ENCODE measurements at places on chromosomes 12 and 14. TPM values are rescaled to one million over a fixed set of nuclear protein-coding genes. Genes with fewer than 3 reads are reported as not detected.
A peak's percentile ranks its signal among the peaks of the same experiment; 100 is the strongest.

The KRT83 gene
- total RNA-seq: not detected

The NKX2-1 gene
- total RNA-seq: not detected

DNA sequence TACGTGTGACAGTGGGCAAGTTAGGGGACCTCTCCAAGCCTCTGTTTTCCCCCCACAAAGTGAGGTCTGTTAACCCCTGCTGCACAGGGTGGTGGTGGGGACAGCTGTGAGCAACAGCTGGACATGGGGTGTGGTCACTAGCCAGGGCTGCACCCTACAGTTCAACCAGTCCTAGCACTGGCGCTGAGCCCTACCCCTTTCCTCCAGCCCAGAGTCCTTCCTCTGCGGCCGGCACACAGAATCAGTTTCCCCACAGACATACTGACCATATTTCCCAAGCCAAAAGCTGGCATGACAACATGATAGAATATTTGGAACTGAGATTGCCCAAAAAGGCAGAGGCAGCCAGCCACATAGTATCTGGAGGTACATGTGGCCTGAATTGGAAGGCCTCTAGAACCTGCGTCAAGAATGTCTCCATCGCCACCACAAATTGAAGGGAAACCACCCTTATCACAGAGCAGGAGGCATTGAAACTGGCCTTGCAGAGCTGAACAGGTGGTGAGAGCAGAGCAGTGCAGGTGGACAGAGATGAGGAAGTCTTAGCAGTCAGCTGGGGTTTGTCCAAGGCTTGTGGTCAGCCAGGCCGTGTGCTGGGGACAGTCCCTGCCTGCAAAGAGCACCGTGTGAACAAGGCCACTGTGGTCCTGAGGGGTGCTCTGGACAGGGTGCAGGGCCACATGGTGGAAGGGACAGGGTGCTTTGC lies 21.2 kb downstream of the DEGS2 start:
- DNase-seq: no peak

GRCh38 chr12:49748800-49749199 lies 7.4 kb downstream of the TMBIM6 start:
- no peak for DNase-seq

The NYNRIN gene
- total RNA-seq: 0.11 TPM

The TAS2R7 gene
- total RNA-seq: not detected

The AICDA gene
- total RNA-seq: not detected

DNA sequence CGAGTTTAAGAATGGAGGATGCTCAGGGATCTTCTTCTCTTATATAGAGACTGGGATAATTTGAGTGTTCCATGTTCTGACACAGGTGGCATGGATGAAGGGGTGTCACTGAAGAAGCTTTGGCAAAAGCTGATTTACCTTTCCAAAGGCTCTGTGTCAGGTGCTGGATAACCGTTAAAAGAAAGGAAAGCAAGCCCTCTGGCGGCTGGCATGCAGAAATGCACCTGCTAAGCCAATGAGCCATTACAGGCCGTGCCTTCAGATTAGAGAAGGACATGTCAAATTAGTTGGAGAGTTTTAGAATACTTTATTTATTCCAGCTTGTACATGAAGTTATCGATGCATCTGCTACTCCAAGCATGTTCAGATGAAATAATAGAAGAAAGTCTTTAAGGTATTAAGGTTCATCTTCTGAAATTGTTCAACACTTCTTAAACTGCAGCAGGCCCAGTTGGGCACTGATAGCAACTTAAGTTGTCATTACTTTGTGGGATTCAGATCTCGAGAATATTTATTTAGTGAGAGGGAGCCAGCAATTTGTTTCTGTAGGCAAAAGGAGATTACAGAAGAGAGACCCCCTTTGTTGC lies 678.2 kb downstream of the NRXN3 start:
- DNase-seq: no peak

- DNase-seq: no peak
Measured at GRCh38 chr12:105951732-105952131, 187.0 kb downstream of the NUAK1 start.

- no peak for DNase-seq
Measured at GRCh38 chr12:90791445-90791844, 163.5 kb downstream of the CCER1 start.

DNA sequence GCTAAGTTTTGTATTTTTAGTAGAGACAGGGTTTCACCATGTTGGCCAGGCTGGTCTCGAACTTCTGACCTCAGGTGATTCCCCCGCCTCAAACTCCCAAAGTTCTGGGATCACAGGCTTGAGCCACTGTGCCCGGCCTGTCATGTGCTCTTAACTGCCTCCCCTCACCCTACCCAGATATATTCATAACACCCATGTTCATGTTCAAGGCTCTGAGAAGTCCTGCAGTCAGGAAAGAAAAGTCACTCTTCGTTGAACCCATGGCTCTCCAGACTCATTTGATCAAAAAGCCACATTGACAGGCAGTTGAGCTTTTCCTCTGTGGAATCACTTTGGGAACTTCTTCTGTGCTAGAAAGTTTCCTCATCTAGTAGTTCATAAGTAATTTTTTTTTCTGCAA lies 545.5 kb upstream of the TBX3 start:
- no peak for DNase-seq

The ESRRB gene
- 0.33 TPM for total RNA-seq

The TAS2R13 gene
- total RNA-seq: 1.2 TPM

DNA sequence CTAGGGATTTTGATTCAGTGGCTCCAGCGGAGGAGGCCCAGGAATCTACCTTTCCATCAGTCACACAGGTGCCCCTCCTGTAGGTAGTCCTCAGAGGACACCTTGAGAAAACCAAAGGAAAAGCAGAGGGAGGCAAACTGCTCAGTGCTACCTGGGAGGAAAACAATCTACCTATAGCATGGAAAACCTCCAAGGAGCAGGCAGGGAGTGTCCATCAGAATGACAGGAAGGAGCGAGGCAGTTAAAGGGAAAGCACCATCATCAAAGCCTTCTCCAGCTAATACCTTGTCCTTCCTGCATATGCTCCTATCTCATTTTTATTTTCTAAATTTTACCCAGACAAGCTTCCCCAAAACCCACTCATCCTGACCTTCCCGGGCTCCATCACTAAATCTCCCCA lies 25.4 kb downstream of the DPF3 start:
- no peak for DNase-seq

The SYT10 gene
- not detected for total RNA-seq

The CCDC177 gene
- total RNA-seq: not detected

- no peak for DNase-seq
Measured at GRCh38 chr12:93247313-93247991, 130.3 kb upstream of the NUDT4 start.

- no peak for DNase-seq
Measured at GRCh38 chr12:107584563-107584962, 101.0 kb upstream of the PWP1 start.

DNA sequence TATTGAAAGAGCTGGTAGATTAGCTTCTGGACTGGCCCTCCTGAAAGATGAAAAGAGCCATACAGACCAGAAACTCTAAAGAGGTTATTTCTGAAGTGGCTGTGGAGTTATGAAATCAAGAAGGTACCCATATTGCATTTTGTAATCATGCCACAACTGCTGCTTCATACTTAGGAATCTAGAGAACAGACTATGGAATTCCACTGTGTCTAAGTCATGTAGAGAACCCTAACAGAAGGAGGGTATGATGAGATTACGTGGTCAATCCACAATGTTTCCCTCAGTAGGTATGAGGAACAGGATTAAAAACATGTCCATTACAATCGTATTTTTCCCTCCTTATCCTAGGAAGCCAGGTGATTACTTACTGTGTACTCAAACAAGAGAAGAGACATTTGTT lies 708.8 kb downstream of the RERGL start:
- DNase-seq: no peak

DNA sequence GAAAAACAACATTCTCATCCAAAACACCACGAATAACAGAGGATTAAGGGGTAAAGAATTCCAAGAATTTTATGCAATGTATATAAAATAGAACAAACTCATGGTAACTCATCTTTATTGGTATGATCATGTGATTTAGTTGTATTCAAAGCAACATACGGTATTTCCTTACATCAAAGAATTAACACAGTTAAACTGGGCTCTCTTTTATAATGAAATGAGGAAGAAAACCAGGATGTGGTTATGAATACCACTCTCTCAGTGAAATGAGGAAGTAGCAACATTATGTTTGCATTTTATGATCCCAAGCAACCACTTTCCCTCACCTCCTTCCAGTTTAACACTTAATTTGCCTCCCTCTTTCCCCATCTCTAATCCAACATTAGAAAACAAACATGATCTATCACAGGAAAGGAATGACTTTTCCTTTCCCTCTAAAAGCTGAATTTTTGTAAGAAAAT lies 22.9 kb downstream of the SPTLC2 start:
- no peak for DNase-seq

The KLRC1 gene
- total RNA-seq: 52.9 TPM

DNA sequence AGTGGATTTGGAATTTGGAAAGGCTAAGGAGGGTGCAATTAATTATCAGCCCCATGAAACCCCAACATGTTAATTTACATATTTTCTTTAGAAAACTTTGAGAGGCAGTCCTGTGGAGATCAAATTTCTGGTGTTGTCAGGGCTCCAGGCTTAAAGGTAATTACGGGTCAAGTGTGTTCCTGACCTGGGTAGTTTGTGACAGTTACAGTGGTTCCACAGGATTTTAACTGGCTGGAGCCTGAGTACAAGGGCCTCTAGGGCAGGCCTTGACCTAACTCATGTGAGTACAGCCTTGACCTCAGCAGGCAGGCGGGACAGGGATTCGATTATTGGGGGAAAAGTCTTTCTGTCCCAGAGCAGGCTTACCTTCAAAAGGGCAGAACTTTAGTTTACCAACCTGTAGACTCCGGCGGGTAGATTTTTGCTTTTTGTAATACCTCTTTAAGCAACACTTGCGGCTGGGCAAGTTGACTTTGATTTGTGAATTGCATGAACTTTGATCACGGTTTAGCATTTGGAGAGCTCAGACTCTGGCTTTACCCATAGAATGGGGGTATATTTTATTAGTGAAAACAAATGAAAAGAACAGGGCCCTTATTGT lies 8.4 kb upstream of the PPTC7 start:
- DNase-seq: no peak

DNA sequence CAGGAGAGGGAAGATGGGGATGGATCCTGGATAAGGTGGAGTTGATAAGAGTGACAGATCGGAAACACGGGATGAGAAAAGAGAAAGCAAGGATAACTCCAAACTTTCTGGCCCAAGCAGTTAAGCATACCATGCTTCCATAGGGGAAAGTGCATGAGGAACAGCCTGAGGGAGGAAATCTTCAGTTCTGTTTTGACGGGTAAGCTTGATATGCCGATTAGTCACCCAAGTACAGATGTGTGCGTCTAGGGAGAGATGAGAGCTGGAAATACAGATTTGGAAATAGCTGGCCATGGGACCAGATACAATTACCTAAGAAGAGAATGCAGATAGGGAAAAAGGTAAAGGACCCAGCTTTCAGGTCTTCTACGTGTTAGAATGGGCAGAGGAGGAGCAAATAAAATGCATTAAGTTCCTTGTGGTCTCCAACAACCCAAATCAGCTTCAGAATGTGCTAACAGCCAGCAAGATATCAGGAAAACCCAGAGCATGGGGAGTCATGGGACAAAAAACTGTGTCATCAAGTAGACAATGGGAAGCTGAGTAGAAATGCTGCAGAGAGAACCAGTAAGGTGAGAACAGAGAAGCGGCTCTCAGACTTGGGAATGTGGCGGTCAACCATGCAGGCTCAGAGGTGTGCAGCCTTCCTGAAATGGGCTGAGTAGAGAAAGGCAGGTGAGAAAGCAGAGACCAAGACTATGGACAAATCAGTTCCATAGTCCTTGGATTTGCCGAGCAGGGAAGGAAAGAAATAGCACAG lies 56.3 kb downstream of the PPP1R36 start:
- DNase-seq: no peak

The CMKLR1 gene
- total RNA-seq: 1.1 TPM

The TMEM63C gene
- 0.84 TPM for total RNA-seq

The IL22 gene
- 3.4 TPM for total RNA-seq

The ATXN3 gene
- 27.2 TPM for total RNA-seq

GRCh38 chr12:27486961-27487360 lies 37.0 kb upstream of the PPFIBP1 start:
- no peak for DNase-seq

The LMNTD1 gene
- not detected for total RNA-seq

DNA sequence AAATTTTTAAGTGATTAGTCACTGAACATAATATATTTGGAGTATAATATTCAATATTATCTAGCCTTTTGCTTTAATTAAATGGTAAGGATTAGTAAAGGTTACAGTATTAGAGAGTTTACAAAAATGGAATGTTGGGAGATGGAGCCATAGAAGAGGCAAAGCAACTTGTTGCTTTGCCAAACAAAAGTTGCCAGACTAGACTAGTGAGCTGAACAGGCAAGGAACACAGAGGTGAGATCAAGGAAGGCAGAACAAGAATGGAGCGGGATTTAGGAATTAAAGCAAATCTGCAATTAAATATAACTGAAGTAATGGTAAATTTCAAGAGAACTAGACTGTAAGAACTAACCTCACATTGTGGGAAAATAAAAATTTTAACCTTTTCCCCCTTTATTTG lies 5.1 kb downstream of the ARF6 start:
- no peak for DNase-seq

GRCh38 chr12:117084405-117085317 lies 14.6 kb downstream of the TESC start:
- peak; percentile 52 for DNase-seq

The GTF2A1 gene
- 17.2 TPM for total RNA-seq

GRCh38 chr12:53624458-53624857 lies 1.7 kb downstream of the ATF7 start:
- no peak for DNase-seq

- DNase-seq: no peak
Measured at GRCh38 chr14:44403193-44403592, 103.9 kb downstream of the FSCB start.

DNA sequence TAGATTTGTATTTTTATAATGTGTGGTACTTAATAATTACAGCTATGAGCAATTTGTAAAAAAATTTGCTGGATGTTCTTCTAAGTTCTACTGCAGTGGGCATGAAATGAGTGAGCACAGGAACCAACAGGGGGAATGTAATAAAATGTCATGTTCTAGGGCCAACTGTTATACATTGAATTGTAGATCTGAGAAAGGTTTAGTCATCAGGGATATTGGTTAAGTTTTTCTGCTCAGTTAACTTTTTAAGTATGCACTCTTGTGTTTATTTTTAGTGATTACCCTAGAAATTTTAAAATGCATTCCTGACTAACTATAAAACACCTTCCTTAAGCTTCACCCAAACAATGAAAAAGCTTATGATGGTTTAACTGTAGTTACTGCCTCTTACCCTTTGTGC lies 101.8 kb downstream of the CAND1 start:
- DNase-seq: no peak

All from natural killer cell treated with Interleukin-12 subunit alpha and Interleukin-12 subunit beta and Interleukin-15 and Interleukin-18, amount 100 ng/mL, for 72 hours (primary cell).